Caki2 (cell line): ENCODE measurements at places on chromosomes 16 and 17. TPM values are rescaled to one million over a fixed set of nuclear protein-coding genes. Genes with fewer than 3 reads are reported as not detected.

DNA sequence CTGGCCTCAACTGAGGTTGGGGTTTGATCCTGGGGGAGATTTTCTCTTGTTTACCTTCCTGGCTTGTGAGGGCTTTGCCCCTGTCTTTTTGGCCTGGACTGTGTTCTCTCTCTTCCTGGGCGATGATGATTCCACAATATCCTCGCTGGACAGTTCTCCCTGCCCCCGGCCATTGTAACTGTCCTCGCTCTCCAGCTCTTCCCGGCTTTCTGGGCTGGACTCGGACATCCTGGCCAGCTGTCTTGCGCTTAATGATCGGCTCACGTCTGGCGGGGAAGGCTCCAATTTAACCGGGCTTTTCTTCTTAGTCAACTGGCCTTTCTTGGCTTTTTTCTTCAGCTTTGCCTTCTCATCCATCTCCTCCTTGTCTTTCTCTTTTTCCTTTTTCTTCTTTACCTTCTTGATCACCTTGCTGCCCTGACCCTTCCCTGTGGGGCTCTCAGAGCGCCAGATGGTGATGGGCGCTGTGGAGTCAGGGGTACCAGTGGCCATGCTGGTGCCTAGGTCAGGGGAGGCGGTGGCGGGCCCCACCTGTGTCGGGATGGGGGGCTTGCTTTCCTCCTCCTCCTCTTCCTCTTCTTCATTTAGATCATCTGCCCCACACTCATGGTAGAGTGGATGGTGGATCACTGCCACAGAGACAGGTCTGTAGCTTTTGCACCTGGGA lies 8.0 kb downstream of the PROCA1 start:
- DNase-seq: no peak

DNA sequence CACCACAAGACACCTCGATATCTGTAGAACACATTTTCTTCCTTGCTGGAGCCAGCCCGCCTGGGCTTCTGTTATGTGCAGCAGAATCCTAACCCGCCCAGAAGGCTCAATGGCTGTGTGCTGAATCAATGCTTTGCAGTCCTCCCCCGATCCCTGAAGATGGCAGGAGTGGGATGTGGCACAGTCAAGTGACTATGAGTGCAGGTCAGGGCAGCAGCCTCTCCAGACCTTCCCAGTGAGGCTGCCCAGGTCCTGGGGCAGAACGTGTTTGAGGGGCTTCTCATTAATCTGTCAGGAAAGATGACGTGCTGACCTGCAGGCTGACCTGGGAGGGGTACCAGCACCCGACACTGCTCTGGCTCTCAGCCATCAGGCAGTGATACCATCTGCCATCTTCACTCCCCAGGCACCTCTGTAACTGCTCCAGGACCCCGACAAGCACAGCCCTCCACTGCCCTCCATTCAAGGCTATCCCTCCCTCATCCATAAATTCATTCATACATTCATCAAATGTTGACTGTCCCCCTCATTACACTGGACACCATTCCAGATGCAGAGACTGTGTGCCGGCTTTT lies 35.2 kb downstream of the LRRC75A start:
- no peak for DNase-seq

The TBC1D3I gene
- not detected in 2 replicates for total RNA-seq

The ARMC5 gene
- 19.3 and 22.5 TPM in 2 replicates for total RNA-seq

GRCh38 chr17:3950584-3950983 lies 13.7 kb downstream of the ATP2A3 start:
- no peak for DNase-seq

DNA sequence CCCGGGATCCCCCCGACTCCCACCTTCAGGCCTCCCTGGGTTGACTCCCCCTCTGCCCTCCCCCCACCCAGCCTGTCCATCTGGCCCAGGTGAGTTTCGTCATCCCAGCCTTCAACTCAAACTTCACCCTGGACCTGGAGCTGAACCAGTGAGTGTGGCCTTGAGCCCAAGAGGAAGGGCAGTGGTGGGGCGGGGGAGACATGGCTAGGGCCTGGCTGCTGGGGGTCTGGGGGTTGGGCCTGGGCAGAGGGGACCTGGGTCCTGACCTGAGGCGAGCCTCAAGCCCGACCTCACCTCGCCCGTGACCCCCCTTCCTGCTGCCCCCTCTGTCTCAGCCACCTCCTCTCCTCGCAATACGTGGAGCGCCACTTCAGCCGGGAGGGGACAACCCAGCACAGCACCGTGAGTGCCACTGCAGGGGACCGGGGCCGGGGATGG lies 10.9 kb downstream of the ADAM11 start:
- DNase-seq: no peak

GRCh38 chr17:69175625-69176456 lies 34.1 kb upstream of the ABCA6 start:
- DNase-seq: peak; percentile 66

DNA sequence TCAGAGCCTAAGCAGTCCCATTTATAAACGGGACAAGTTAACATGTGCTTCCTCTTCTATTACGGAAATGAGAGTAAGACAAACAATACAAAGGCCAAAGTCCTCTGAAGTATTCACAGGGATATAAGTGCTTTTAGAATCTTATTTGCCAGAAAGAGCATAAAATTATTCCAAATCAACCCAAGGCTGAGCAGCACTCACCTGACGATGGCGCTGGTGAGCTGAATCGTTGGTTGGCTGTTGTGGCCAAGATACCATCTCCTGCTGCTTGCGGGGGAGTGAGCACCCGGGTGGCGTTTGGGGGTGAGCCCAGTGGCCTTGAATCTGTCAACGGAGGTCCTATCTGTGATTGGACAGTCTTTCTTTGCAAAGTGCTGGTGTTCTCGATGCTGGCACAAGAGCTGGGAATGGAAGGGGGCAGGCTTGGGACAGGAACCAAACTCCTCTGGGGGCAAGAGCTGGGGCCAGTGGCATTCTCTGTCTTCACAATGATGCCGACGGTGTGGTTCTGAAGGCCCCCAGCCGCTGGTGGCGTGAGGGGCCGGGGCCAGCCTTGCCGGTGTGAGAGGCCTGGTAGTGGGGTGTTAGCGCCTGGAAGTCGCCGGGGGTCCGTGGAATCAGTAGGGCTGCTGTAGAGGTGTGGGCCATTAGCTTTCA lies 9.5 kb upstream of the DHRS13 start:
- DNase-seq: no peak

The SEPTIN12 gene
- total RNA-seq: 0.78 TPM in 1 of 2 replicates, not detected in the other

DNA sequence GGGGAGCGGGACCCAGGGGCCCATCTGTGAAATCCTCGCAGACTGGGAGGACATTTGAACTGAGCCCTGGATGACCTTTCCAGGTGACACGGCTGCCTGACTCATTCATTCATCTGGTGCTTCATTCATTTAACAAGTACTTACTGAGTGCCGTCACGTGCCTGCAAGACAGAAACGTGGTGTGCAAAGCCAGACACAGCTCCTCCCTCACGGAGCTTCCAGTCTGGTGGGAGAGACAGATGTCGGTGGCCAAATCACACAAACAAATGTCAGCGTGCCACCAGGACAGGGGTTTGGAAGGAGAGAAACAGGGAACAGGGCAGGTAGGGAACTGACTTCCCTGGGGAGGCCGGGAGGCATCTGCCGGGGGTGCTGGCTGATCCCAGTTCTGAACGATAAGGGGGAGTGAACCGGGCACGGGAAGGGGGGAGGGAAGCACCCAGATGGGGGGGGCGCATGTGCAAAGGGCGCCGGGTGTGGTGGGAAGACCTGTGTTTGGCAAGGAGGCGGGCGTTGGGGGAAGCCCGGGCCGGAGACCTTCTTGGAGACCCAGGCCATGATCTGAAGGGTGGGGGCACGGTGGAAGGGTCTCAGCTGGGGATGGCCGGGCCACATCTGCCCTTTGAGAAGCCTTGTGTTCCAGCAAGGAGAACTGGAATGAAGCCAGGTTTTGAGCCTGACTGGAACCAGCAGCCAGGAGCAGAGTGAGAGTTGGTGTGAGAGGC lies 93.6 kb upstream of the CIBAR2 start:
- no peak for DNase-seq

GRCh38 chr17:55717898-55718735 lies 4.5 kb downstream of the TMEM100 start:
- peak; percentile 56 for DNase-seq

The MYH2 gene
- not detected in 2 replicates for total RNA-seq

GRCh38 chr17:39968761-39969160 lies 6.0 kb downstream of the GSDMA start:
- DNase-seq: no peak

The TEPSIN gene
- 6.8 and 7.2 TPM in 2 replicates for total RNA-seq

The EPN3 gene
- 0.07 and 0.32 TPM in 2 replicates for total RNA-seq

The PMFBP1 gene
- 1.5 and 3.4 TPM in 2 replicates for total RNA-seq

The TBC1D3E gene
- not detected in 2 replicates for total RNA-seq

- DNase-seq: no peak
Observed at GRCh38 chr16:70572050-70572925, 48.7 kb downstream of the SF3B3 start.

GRCh38 chr17:66547151-66547865 lies 244.9 kb downstream of the PRKCA start:
- DNase-seq: no peak

The CEP295NL gene
- 0.35 TPM in 1 of 2 replicates, not detected in the other for total RNA-seq

DNA sequence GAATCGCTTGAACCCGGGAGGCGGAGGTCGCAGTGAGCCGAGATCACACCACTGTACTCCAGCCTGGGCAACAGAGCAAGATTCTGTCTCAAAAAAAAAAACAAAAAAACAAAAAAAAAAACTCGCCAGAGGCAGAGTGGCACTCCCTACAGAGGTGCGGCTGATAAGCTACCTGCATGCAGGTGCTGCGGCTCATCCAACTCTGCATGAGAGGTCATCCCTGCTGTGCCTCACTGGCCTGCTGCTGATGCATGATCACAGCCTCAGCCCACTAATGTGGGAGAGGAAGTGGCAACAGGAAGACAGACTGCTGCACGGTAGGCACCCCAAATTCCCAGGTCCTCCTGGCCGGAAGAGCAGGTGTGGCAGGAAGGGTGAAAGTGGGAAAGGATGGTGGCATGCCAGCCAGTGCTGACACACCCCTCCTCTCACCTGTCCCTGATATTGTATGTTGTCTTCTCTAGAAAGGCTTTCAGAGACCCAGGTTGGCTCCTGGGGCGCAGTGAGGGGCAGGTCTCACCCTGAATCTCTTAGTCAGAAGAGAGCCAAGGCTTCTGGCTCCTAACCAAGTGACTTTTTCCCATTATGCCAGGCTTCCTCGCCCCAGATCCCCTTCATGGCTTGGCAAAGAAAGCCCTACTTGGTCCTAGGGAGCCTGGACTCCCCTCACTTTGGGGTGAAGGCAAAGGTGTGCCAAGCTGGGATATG lies 11.8 kb downstream of the NXPH3 start:
- DNase-seq: no peak

GRCh38 chr17:78251773-78252103 lies 20.3 kb downstream of the TMEM235 start:
- DNase-seq: no peak

DNA sequence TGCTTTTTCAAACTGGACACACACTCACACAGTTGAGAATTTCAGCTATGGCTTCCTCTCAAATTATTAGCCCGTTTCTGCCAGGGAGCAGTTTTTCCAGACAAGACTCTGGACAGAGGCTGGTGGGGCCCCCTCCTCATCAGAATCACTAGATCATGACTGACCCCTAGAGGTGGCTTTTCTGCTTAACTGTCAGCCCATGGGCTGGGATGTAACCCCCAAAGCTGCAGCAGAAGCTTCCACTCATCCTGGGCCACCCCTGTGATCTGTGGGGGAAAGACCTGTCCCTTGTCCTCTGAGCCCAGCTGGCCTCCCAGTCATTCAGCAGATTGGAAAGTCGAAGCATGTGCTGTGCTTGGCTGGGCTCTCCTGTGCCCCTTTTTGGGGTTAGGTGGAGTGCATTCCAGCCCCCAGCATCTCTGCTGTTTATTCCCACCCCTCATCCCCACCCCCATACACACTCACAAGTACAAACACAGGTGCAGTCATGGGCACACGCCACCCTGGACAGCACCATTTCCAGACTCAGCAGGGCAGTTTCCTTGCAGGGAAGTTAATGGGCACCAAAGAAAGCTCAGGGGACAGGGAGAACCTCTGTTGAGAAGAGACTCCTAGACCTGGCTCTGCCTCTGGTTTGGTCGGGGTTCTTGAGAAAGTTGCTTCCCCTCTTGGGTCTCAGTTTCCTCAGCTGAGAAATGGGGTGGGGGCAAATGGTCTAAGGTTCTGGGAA lies 77.6 kb upstream of the RBL2 start:
- DNase-seq: no peak

The KRT25 gene
- total RNA-seq: not detected in 2 replicates

The ALOX15B gene
- not detected in 2 replicates for total RNA-seq

DNA sequence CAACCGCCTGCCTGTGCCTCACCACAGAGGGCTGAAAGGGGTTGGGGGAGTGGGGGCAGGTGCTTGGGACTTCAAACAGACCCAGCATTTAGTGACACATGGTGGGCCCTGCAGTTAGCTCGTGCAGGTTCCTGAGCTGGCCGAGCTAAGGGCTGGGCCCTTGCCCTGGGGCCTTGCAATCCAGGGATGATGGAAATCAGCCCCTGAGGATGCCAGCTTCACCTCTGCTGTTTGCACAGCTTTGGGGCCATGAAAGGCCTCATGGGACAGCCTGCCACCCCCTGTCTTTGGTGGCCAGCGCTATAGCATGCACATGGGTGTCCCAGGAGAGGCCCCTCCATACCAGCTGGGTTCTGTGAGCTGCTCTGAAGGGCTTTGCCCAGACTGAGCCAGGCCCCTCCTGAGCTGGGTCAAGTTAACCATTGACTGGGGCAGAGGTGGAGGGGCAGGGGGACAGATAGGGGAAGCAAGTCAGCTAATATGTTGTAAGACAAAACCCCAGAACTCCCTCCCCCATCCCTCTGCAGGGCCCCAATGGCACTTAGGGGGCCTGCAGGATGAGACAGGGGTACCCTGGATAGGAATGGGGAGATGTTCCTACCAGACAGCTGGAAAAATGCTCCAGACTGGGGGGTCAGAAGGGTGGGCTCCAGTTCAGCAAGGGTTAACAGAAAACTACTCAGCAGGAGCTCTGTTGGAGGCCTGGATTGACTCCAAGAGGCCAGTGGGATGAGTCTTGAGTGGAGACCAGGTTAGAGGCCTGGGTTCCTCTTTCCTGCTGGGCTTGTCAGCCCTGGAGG lies 692 bp downstream of the PRR15L start:
- DNase-seq: no peak

- peak; percentile 86 for DNase-seq
Observed at GRCh38 chr17:73710095-73710592, 65.9 kb upstream of the SDK2 start.

- no peak for DNase-seq
Observed at GRCh38 chr16:87489434-87490045, 3.3 kb downstream of the ZCCHC14 start.

- peak; percentile 3 for DNase-seq
Observed at GRCh38 chr17:9643611-9644010, 1.7 kb upstream of the USP43 start.

The CCDC144A gene
- 0.23 TPM in 1 of 2 replicates, not detected in the other for total RNA-seq

- no peak for DNase-seq
Observed at GRCh38 chr16:77679901-77680300, 42.4 kb upstream of the NUDT7 start.

The CREBBP gene
- 5.2 and 5.6 TPM in 2 replicates for total RNA-seq

DNA sequence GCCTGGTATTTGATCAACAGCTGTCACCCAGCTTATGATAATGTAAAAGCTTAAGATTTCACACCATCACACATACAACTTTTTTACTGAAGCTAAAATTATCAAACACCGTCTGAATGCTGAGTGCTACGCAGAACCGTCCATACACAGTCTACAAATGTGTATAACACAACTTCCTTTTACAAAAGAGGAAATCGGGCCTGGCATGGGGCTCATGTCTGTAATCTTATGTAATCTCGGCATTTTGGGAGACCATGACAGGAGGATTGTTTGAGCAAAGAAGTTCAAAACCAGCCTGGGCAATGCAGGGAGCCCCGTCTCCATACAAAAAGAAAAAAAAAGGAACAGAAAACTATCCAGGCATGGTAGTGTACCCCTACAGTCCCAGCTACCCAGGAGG lies 19.6 kb upstream of the QRICH2 start:
- no peak for DNase-seq

GRCh38 chr17:77602062-77602746 lies 356.3 kb upstream of the TNRC6C start:
- no peak for DNase-seq

GRCh38 chr16:60655514-60656153 lies 1380.6 kb downstream of the CDH8 start:
- DNase-seq: no peak
